ENCODE measurements at places on chromosomes 2 and 18.

DNA sequence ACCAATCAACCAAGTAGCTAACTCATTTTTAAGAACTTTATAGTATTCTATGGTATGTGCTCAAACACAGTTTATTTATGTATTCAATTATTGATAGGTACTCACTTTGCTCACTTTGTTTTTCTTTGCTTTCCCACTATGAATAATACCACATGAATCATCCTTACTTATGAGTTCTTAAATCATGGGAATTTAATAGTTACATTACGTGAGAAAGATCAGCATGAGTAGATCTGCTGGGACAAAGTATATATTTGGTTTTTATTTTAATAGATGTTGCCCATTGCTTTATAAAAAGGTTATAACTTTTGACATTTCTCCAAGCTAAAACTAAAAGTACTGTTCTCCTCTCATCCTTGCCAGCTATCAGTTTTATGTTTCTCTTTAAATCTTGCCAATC is 390.7 kb downstream of the LRATD1 start:
- DNase-seq: no peak

DNA sequence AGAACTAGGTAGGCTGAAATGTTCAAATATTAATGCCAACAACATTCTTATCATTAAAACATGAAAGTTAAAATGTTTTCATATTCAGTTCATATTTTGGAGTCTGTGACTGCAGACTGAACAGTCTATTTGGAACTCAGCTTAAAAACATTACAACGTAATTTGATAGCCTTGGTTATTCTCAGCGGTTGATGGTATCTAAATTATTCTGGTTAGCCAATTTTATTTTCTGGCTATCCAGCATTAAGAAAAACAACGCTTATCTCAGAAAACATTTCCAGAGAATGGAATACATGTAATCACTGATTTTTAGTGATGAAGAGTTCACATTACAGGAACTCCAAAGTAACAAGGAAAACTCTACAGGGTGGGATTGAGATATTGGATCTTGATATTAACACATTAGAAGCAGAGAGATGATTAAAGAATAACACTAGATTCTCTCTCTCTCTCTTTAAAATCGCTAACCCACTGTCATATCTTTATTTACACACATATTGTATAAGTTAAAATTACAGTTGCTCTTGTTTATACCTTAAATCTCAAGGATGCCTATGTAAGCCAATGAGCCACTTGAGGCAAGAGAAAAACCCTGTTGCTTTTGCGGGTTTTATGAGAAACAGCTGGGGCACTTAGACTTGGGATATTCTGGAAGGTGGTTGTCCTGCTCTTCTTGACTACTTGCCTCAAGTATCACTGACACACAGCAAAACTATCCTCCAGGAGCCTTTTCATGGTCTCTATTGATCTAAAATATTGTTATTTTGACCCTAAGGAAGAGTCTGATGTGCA is 84.9 kb downstream of the ICOS start:
- no peak for DNase-seq

GRCh38 chr2:200308546-200309295 is 2.2 kb downstream of the SPATS2L start:
- peak; percentile 12 for DNase-seq

DNA sequence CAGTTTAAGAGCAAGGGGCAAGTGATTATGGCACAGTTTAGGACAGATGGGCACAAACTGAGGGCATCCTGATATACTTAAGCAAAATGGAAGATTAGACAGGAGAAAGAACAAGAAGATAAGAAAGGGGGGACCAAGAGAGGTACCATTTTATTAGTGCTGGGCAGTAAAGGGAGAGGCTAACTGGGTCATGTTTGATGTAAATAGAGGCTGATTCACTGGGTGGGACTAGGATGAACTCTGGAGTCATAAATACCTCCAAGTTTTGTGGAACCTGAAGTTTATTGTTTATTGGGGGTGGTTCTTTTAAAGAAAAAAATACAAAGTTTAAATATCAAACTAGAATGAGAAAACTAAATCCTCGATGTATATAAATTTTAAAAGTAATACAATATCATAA is 1067.2 kb upstream of the GYPC start:
- DNase-seq: no peak

- no peak for DNase-seq
These were observed 62.9 kb upstream of the MSH6 start for GRCh38 chr2:47720036-47720435.

DNA sequence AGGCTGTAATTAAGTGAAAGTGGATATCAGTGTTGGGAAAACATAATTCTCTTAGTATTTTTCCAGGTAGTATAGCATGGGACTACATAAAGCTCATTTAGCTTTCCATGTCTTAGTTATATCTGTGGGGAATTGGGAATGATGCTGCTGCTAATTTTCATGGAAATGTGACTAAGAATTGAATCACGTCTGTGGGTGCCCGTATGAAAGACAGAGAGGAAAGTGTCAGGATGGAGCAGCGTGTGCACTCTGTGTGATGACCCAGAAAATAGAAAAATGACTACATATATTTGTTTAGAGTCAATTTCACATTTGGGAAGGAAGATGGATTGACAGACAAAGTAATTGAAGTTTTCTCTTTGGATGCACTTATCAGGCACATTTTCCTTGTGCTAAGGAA is 212.1 kb downstream of the PTPRM start:
- DNase-seq: no peak

DNA sequence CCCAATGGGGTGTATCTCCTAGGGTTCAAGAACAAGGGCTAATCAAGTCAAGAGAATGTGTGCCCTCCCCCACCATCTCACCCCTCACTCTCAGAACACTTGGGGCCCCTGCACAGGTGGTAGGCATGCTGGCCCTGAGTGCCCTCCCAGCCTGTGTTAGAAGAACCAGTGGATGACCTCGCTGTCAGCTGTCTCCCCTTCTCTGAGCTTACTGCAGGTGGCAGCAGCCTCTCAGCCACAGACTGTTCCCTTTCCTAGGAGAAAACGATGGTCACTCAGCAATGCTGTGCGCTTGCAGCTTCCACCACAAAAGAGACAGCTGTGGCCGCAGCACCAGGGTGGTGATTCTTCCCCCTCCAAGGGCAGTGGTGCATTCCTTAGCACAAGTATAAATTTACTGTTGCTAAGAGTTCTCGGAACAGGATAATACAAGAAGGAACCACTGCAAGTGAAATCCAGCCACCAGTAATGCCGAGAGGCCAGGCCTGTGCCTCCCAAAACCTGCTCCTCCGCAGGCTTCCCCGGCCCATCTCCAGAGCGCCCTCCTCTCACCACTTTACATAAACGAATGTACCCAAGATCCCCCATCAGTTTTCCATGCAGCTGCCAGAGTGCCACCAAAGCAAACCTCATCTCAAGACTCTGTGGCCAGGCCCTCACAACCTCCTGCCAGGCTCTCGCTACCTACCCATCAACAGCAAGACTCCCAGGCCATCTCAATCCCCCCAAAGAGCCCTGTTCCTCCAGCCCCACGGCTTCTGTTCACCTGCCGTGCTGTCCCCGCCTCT is 935 bp upstream of the RAMP1 start:
- DNase-seq: peak; percentile 93

DNA sequence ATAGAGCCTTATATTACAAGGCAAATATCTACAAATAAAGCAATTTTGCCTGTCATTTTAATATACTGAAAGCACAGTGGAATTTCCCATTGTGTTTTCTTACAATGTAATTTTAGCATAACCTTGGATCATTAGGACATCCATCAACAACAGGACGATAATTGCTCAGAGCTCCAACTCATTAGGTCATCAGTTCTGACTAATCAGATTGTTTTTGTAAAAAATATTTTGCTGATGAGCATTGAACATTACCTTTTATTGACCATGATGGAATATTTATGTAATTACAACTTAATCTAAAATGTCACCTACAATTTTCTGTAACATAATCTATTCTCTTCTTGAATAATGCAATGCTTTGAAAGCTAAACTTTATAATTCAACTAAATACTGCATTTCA is 215.3 kb upstream of the DSEL start:
- no peak for DNase-seq

DNA sequence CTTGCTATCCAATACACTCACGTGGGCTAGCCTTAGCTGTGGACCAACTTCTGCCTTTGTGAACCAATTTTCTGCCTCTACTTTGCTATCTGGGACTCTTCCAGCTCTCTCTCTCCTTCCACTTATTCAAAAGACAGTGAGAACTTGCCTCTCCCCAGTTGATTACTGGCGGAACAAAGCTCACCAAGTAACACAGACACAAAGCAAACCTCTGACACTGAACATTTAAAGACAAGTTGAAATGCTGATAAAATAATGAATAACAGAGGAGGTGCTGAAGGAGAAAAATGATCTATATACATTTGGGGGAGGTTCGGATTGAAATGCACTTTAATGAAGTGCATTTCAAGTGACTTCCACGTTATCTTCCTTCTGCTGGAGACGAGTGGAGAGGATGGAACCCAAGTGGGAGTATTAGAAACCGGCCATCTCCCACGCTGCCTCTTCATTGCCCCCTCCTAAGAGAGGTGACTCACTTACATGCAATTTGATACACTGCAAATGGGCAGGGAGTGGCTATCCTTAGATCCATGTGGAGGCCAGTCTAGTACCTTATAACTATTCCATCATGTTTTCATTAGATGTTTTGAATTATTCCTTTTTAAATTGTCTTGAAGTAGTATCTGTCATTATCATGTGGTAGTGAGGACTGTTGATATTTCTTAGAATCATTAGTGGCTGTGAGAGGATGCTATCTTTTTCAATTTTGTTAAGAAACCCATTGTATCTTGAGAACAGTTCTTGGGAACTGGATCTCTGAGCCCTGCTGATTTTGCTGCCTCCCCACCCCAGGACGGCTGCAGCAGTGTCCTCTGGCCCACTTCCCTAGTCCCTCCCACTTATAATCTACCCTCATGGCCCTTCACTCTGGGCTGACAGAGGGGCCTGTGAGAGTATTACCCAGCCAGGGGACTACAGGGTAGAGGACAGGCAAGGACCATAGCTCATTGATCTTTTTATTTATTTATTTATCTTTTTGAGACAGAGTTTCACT is 6.0 kb upstream of the GLI2 start:
- no peak for DNase-seq

- DNase-seq: no peak
These were observed 17.7 kb downstream of the INO80C start for GRCh38 chr18:35479911-35480586.

DNA sequence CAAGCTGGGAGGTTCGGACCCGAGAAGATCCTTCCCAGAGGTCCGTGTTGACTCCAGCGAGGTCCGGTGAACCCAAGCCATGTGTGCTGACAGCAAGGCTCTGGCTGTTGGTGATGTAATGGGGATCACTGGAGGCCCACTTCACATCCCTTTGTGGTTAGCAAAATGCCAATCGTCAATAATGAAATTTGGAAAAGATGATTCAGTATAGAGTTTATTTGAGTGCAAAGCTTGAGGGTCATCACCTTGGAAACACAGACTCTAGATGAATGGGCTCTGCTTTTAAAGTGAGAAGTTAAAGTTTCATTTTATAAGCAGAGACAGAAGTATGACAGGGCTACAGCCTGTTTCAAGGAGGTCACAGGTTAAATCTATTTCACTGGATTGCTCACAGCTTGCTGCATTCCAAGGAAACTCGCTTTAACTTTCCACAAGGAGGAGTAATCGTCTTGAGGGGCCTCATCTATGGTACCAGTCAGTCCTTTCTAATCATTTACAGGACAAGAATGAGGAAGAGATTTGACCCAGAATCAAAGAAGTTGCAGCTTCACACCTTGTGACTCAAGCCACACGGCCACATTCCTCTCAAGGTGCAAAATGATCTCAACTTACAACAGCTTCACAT is 140.5 kb downstream of the TPO start:
- no peak for DNase-seq

DNA sequence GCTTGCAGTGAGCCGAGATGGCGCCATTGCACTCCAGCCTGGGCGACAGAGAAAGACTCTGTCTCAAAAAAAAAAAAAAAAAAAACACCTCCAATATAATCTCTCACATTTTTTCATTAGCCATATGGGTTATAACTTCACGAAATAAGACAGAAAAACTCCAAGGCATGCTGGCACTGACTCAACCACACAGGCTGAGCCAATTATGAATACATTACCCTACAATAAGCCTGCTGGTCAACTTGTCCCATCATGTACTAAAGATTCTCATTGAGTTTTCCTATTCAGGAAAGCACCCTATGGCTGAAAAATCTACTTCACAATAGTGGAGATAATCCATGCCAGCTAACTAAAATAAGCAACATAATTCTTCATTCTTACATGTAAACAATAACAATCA is 12.8 kb upstream of the MAP3K20 start:
- no peak for DNase-seq

GRCh38 chr2:136653861-136654260 is 111.5 kb upstream of the THSD7B start:
- DNase-seq: no peak

DNA sequence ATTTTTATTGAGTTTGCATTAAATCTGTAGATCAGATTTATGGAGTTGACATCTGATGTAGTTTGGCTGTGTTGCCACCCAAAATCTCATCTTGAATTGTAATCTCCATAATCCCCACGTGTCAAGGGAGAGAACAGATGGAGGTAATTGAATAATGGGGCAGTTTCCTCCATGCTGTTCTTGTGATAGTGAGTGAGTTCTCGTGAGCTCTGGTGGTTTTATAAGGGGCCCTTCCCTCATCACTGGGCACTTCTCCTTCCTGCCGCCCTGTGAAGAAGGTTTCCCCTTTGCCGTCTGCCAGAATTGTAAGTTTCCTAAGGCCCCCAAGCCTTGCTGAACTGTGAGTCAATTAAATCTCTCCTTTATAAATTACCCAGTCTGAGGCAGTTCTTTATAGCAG is 32.2 kb downstream of the ZC3H15 start:
- DNase-seq: peak; percentile 93

DNA sequence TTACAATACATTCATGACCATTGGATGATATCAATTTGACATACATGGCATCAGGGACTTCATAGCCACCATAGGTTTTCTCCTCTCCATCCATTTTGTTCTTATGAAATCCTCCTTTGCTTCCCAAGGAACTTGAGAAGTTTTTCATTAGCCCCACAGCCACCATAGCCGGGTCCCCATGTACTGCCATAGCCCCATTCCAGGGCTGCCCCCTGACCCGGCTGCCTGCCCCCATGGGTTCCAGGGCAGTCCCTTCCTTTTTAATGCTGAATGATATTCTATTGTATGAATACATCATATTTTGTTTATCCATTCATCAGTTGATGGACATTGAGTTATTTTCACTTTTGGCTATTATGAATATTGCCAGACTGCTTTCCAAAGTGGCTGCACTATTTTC is 20.4 kb downstream of the ATP6V1B1 start:
- DNase-seq: no peak

GRCh38 chr2:20236496-20236895 is 11.6 kb upstream of the SDC1 start:
- DNase-seq: no peak

DNA sequence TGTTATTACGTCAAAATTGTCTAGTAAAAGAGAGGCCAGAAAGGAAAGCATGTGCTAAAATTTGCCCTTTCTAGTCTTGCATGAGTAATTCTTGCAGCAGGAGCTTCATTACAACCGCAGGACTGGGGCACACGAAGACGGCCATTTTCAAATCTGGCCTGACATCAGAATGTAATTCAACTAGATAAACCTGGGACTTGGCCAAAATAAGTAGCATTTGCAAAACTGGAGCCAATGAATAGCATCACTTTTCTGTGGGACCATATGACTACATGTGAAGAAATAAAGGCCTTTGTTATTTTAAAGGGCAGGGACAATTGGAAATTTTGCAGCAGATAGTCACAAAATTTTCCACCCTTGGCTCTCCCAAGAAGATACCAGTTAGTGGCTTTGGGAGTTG is 3.0 kb upstream of the FZD7 start:
- no peak for DNase-seq

GRCh38 chr2:217220228-217221013 is 360.6 kb upstream of the TNP1 start:
- DNase-seq: no peak

- DNase-seq: no peak
These were observed 117.6 kb downstream of the MYO1B start for GRCh38 chr2:191362841-191363240.

Data from NCI-H82 (cell line).